ENCODE measurements at places on chromosomes 1 and 21.

GRCh38 chr1:30537279-30537678, 186.1 kb downstream of the MATN1 start:
- no peak for DNase-seq

DNA sequence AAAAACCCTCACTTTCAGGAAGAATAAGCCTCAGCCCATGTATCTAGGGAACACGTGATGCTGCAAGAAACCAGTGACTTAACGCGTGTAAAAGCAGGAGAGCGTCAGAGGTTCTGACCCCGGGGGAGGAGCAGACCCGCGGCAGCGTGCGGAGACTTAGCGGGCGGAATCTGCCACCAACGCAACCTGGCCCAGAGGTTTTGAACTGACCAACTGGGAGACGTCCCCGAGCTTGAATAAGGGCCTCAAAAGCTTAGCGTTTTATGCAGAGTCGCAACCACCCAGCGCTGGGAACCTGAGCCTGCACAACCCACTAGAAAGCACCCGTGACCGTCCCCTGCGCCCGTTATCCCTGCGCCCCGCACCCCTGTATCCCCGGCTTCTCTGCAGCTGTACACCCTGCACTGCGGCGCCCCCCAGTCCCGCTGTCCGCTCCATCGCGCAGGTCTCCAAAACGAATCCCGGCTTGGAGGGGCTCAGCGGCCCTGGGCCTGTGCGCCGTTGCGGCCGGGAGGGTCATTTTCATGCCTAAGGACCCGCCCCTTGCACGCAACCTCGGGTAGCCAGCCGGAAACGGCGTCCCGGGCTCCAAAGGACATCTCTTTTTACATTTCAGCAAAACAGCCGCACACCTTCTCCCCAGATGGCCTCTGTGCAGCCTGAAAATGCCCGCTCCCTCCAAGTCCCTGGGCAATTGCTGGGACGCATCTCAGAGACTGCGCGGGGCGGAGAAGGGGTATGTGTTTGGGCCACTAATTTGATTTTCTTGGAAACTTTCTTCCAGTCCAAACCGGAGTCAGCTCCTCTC, 29.4 kb upstream of the TRIM17 start:
- DNase-seq: no peak

- DNase-seq: no peak
Observed at GRCh38 chr1:193404236-193404635, 217.8 kb upstream of the B3GALT2 start.

GRCh38 chr1:151002051-151002450, 4.7 kb downstream of the MINDY1 start:
- no peak for DNase-seq

GRCh38 chr1:165408518-165408917, 36.4 kb downstream of the RXRG start:
- no peak for DNase-seq

- DNase-seq: no peak
Observed at GRCh38 chr1:24258735-24259424, 60.3 kb upstream of the GRHL3 start.

GRCh38 chr21:36423771-36424433, 38.7 kb downstream of the CHAF1B start:
- DNase-seq: no peak

Measured in vagina (tissue), 2 donors.